ENCODE measurements at places on chromosomes 13 and 19. TPM values are rescaled to one million over a fixed set of nuclear protein-coding genes. Genes with fewer than 3 reads are reported as not detected.
A peak's percentile ranks its signal among the peaks of the same experiment; 100 is the strongest.

ELSPBP1 gene
- not detected for total RNA-seq

LGALS4 gene
- 0.54 TPM for total RNA-seq

- DNase-seq = no peak
Observed at GRCh38 chr13:20363603-20364002, 131.5 kb upstream of the GJB6 start.

GRCh38 chr13:50228527-50228926 lies 213.3 kb downstream of the KCNRG start:
- no peak for DNase-seq

DNA sequence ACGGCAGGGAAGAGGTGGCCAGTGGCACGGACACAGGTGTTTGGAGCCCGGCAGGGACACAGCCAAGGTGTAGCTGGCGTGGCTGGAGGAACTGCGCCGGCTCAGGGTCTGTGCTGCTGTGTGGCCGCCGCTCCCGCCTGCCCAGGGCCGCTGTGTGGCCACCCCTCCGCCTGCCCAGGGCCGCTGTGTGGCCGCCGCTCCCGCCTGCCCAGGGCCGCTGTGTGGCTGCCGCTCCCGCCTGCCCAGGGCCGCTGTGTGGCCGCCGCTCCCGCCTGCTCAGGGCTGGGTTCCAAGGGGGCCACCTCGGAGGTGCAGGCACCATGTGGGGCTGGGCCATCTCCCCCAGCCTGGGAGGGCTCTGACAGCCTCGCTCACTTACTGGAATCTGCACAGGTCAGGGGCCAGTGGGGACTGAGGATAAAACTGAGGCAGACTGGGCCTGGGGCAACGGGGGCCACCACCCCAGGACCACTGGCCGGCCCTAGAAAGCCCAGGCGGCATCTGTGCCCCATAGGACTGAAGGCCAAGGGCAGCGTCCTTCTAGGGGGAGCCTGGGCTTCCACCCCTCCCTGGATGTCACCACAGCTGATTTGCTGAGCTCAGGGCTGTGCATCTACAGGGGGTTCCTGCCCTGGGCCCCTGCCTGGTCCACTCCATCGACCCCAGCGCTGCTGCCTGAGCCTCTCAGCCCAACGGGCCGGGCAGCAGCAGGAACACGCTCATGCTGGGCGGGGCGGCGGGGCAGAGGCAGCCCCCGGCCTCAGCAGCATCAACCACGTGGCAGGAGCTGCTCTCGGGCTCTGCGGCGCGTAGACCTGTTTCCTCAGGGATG lies 21.5 kb downstream of the C13orf46 start:
- DNase-seq = no peak

DNA sequence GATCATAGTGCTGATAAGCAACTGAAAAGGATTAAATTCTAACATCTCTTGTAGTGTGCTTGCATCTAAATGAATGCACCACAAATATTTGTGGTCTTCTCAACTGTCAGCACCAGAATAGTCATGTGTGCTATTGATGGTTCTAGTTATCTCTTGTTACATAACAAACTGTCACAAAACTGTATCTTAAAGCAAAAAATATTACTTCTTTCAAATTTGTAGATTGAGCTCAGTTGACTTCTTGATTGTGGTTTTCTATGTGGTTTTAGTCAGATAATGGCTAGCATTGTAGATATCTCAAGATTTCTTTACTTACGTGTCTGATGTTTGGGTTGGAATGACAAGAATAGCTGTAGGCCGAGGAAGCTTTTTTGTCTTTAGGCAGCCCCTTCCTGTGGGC lies 431.3 kb downstream of the SLITRK6 start:
- DNase-seq = no peak

- DNase-seq = no peak
Observed at GRCh38 chr13:30660796-30661195, 43.1 kb downstream of the USPL1 start.

- DNase-seq = no peak
Observed at GRCh38 chr13:39484506-39485313, 118.3 kb downstream of the LHFPL6 start.

DNA sequence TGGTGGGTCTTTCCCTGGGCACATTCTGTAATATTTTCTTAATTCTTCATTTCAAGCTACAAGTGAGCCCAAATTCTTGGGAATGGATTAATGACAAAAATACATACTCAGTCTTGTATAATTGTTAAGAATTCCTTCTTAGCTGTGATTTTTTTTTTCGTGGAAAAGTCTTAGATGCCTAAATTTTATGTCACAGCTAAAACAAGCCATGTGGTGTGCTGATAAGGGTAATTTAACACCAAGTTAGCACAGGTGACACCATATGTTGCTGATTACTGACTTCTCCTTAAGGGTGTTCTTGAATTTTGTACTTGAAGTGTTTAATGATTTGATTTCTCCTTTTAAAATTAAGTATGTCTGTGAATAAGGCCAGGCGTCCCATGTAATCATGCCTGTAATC lies 29.3 kb downstream of the WDFY2 start:
- DNase-seq = no peak

DNA sequence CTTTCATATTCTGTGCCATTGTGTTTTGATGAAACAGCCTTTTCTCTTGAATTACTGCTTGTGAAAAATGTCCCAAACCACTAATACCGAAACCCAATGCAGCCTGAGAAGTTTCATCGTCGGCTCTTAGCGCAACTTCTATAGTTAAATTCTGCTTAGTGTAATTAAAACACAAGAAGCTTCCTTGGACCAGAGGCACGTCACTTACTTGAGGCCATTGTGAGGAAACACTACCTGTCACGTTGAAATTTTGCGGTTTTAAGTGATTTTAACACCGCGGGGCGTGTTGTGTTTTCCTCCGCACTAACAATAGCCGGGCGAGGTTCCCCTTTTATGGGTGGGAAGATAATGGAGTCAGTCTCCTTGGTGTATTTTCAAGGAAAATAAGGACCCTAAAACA lies 70.9 kb downstream of the GGACT start:
- peak; percentile 7 for DNase-seq

PCDH9 gene
- 14.8 TPM for total RNA-seq

GRCh38 chr19:45107621-45108150 lies 14.7 kb downstream of the PPP1R37 start:
- no peak for DNase-seq

- no peak for DNase-seq
Observed at GRCh38 chr13:34765446-34766180, 176.5 kb upstream of the NBEA start.

DNA sequence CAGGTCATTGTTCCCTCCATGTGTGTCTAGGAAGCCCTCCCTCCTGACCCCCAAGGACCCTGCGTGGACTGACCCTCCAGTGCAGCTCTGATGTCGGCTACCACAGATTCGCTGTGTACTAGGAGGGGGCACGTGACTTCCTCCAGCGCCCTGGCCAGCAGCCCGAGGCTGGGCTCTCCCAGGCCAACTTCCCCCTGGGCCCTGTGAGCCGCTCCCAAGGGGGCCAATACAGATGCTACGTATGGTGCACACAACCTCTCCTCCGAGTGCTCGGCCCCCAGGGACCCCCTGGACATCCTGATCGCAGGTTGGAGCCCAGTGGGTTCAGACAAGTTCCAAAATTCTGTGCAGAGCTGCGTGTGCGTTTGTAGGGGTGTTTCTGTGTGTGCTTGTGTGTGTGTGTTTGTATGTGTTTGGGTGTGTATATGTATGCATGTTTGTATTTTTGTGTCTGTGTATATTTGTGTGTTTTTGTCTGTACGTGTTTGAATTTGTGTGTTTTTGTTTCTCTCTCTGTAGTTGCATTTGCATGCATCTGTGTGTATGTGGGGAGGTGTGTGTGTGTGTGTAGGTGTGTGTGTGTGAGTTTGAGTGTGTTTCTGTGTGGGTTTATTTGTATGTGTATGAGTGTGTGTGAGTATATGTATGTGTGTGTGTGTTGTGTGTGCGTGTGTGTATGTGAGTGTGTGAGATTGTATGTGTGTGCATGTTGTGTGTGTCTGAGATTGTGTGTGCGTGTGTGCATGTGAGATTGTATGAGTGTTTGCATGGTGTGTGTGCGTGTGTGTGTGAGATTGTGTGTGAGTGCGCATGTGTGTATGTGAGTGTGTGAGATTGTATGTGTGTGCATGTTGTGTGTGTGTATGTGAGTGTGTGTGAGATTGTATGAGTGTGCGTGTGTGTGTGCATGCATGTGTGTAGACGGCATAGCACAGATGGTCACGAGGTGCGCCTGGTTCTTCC lies 21.4 kb upstream of the LILRA2 start:
- no peak for DNase-seq

CNMD gene
- 1.3 TPM for total RNA-seq

DNA sequence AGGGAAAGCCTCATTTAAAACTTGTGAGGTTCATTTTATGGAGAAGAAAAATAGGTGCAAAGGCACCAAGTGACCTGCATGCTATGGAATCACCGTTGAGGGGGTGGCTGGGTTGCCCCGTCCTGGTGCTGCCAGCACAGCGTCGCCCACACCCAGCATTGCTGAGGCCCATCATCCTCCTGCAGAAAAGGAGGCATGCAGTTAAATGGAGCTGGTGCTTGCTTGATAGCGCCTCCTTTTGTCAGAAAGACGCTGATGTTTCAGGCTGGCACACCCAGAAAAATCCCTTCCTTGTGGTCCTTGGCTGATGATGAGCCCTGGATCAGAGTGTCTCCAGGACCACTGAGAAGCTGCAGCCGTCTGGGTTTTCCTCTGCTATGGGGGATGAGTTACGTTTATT lies 36.9 kb downstream of the DHRS12 start:
- DNase-seq = no peak

IL12RB1 gene
- total RNA-seq = 7.5 TPM

- no peak for DNase-seq
Observed at GRCh38 chr19:41014643-41015042, 23.6 kb downstream of the CYP2B6 start.

RNF17 gene
- total RNA-seq = not detected

FXYD1 gene
- not detected for total RNA-seq

TPRX1 gene
- not detected for total RNA-seq

DNA sequence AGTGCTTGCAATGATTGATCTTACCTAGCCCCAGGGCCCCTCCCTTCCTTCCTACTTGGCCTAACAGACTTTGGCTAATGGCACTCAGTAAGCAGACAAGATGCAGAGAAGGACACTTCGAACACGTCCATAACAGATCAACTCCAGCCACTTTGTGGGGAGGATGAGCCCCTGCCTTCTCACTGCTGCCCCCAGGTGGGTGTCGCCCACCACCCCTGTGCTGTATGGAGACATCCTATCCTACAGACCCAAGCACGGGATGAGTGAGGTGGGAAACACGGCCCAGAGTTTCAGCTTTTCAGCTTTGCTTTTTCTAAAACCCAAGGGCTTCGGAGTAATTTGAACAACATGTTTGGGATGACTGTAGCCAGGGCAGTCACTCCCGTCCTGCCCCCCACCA lies 5.5 kb downstream of the SLC7A1 start:
- no peak for DNase-seq

GRCh38 chr13:99546878-99547277 lies 45.6 kb downstream of the TM9SF2 start:
- DNase-seq = no peak

DNA sequence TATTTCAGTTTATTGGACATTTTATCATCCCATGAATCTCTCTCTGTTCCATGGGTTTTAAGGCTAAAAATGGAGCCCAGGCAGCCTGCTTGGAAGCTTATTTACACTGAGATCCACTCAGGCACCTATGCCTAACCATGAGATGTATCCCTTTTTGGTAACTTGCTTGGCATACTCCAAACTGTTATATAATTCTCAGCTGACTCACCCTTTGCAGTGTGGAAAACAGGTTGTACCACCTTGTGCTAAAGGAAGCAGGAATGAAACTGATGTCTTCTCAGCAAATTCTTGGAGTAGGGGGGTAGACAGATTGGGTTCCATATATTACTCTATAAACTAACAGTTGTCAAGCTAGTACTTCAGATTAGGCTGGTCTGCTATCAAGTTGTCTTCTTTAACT lies 483.6 kb downstream of the KLF5 start:
- DNase-seq = no peak

RGCC gene
- total RNA-seq = 20.7 TPM

GRCh38 chr19:21098291-21098690 lies 16.3 kb downstream of the ZNF714 start:
- no peak for DNase-seq

FUT2 gene
- total RNA-seq = under 0.01 TPM
